Vagina (tissue), 2 donors: ENCODE measurements at places on chromosomes 12 and 14. TPM values are rescaled to one million over a fixed set of nuclear protein-coding genes. Genes with fewer than 3 reads are reported as not detected.

DNA sequence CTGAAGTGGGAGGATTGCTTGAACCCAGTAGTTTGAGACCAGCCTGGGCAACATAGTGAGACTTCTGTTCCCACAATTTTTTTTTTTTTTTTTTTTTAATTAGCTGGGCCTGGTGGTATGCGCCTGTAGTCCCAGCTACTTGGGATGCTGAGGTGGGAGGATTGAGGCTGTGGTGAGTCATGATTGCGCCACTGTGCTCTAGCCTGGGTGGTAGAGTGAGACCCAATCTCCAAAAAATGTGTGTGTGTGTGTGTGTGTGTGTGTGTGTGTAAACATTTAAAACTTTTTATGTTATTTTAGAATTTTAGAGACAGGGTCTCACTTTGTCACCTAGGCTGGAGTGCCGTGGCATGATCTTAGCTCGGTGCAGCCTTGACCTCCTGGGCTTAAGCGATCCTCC is 6.8 kb downstream of the PPP1R36 start:
- DNase-seq, result no peak
- H3K4me1 ChIP-seq, result no peaks in the 10 kb centered on the region
- H3K27ac ChIP-seq, result no peak overlapping the region
- H3K36me3 ChIP-seq, result no peaks in the 10 kb centered on the region
- no peak overlapping the region for H3K4me3 ChIP-seq
- no peaks in the 10 kb centered on the region for H3K27me3 ChIP-seq

- no peak for DNase-seq
- H3K4me3 ChIP-seq, result no peak overlapping the region
- no peaks in the 10 kb centered on the region for H3K36me3 ChIP-seq
- H3K27me3 ChIP-seq, result no peaks in the 10 kb centered on the region
- H3K4me1 ChIP-seq, result peaks cover 61% of the 10 kb centered on the region
Observed at GRCh38 chr14:100071545-100071944, 6.3 kb downstream of the EVL start.

- H3K27me3 ChIP-seq, result no peaks in the 10 kb centered on the region
- no peaks in the 10 kb centered on the region for H3K36me3 ChIP-seq
- no peak overlapping the region for H3K4me3 ChIP-seq
- no peaks in the 10 kb centered on the region for H3K4me1 ChIP-seq
Observed at GRCh38 chr12:105573574-105573973, 243.1 kb downstream of the C12orf75 start.

GRCh38 chr14:28656704-28657255 is 109.8 kb upstream of the FOXG1 start:
- DNase-seq, result no peak
- H3K4me1 ChIP-seq, result no peaks in the 10 kb centered on the region
- H3K4me3 ChIP-seq, result no peak overlapping the region
- H3K27ac ChIP-seq, result no peak overlapping the region

DNA sequence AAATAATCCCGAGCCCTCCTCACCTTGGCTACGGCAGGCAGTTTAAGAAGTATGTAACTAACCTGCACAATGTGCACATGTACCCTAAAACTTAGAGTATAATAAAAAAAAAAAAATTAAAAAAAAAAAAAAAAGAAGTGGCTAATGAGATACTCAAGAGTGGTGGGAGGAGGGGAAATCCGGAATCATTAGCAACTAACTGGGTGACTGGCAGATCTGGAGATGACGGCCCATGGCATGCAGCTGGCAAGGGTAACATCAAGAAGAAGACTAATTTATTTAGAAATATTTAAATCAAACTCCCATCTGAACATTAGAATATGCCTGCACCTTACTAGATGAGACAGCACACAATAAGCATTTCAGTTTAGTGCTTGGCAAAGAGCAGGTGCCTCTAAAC is 52.3 kb upstream of the TMCC3 start:
- peak overlapping the region; percentile 24 for H3K27ac ChIP-seq
- H3K36me3 ChIP-seq, result no peaks in the 10 kb centered on the region
- no peak overlapping the region for H3K4me3 ChIP-seq
- peaks cover 49% of the 10 kb centered on the region for H3K4me1 ChIP-seq
- no peaks in the 10 kb centered on the region for H3K27me3 ChIP-seq

DNA sequence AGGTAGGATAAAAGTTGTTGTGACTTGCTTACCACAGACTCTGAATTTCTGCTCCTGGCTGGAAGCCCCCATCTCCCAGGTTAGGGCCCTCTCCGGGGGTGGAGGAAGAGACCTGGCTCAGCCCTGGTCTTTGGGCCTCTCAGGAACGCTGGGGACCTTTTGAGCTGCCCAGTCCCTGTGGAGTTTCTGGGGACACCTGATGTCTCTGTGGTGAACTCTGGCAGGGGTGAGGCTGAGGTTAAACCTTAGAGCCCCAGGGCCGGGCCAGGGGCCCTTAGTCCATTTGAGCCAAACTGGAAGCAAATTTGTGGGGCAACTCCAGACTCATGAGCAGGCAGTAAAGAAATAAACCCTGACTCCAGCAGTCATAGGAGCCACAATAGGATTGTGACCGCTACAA is 112.1 kb downstream of the ADGRD1 start:
- no peak overlapping the region for H3K4me3 ChIP-seq
- no peaks in the 10 kb centered on the region for H3K36me3 ChIP-seq
- DNase-seq, result no peak
- H3K27ac ChIP-seq, result no peak overlapping the region

DNA sequence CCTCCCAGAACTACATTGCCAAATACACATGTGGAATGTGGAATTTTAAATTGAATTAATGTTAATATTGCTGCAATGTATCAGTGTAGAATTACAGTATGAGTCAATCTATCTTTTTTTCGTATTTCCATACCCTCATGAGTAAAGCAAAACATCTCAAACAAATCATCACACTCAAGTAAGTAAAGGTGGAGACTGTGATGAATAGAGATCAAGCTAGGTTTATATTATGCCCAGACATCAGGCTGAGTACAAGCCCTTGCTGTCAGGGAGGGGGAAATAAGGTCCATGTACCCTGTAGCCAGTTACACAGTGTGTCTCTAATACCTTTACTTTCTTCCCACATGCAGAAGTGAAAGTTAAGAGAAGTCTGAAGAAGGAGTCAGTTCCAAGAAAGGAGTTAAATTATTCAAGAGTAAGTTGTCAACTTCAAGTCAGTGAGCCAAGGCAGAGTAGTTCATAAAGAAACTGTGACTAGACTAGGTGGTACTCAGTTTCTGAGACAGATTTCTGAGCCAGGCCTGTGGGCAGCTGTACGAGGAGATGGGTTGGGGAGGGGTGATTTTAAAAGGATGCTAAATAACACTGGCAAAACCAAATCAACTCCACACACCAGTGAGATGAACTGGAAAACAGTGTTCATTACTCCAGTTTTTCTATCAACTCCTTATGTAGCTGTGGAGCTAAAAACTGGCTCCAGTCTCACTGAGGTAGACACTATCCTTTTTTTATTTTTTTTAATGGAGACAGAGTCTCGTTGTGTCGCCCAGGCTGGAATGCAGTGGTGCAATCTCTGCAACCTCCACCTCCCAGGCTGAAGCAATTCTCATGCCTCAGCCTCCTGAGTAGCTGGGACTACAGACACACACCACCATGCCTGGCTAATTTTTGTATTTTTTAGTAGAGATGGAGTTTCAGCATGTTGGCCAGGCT is 23.8 kb upstream of the STK38L start:
- no peaks in the 10 kb centered on the region for H3K4me1 ChIP-seq
- no peaks in the 10 kb centered on the region for H3K27me3 ChIP-seq
- DNase-seq, result no peak

- peaks cover 21% of the 10 kb centered on the region for H3K4me1 ChIP-seq
- H3K27me3 ChIP-seq, result no peaks in the 10 kb centered on the region
- no peak for DNase-seq
- no peak overlapping the region for H3K4me3 ChIP-seq
- no peak overlapping the region for H3K27ac ChIP-seq
Observed at GRCh38 chr14:85578930-85579329, 49.0 kb downstream of the FLRT2 start.

DNA sequence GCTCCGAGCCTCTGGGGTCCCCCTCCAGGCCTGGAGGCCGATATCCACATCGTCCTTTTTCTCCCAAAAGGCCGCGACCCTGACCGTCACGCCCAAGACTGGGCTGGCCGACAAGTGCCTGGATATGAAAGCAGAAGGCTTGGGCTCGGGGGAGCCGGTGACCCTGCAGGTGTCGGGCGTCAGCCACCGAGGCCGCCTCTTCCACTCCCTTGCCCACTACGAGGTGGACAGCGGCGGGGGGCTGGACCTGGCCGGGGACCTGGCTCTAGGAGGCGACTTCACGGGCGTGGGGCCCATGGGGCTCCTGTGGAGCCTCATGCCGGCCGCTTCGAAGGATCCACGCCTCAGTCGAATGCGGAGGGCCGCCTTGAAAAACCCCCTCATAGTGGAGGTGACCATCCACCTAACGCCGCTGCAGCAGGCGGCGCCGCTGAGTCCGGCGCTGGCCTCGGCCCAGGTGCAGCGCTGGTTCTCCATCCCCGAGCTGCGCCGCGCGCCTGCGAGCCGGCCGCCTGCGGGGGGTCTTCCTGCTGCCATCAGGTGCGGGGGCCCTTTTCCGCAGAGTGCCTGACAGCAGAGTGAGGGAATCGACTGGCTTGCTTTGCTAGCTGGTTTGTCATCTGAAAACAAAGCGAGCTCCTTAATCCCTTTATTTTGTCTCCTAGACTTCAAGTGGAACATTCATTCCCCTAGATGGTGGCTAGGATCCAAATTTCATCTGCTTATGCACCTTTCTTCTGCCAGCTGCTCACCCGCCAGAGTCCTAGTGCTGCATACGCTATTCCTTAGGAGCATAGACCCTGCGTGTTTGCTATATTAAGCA is 10.6 kb upstream of the DNAL1 start:
- no peak for DNase-seq
- H3K36me3 ChIP-seq, result no peaks in the 10 kb centered on the region
- H3K4me3 ChIP-seq, result peak overlapping the region; percentile 53
- H3K4me1 ChIP-seq, result peaks cover 10% of the 10 kb centered on the region
- H3K27ac ChIP-seq, result peak overlapping the region; percentile 34
- no peaks in the 10 kb centered on the region for H3K27me3 ChIP-seq

GRCh38 chr14:20657216-20658211 is 16.0 kb upstream of the OR6S1 start:
- H3K27me3 ChIP-seq, result no peaks in the 10 kb centered on the region
- peaks cover 6% of the 10 kb centered on the region for H3K4me1 ChIP-seq
- H3K36me3 ChIP-seq, result no peaks in the 10 kb centered on the region
- DNase-seq, result no peak
- no peak overlapping the region for H3K27ac ChIP-seq

- H3K4me3 ChIP-seq, result peak overlapping the region; percentile 2
- peaks cover 26% of the 10 kb centered on the region for H3K36me3 ChIP-seq
- peaks cover 100% of the 10 kb centered on the region for H3K4me1 ChIP-seq
- no peak for DNase-seq
Observed at GRCh38 chr12:6230321-6231110, 30.3 kb downstream of the CD9 start.

- peaks cover 32% of the 10 kb centered on the region for H3K4me1 ChIP-seq
- H3K4me3 ChIP-seq, result no peak overlapping the region
- no peak for DNase-seq
- no peaks in the 10 kb centered on the region for H3K27me3 ChIP-seq
Observed at GRCh38 chr12:93802698-93803423, 125.7 kb downstream of the CRADD start.

GRCh38 chr14:74858022-74858421 is 17.9 kb downstream of the PROX2 start:
- H3K27ac ChIP-seq, result no peak overlapping the region
- no peaks in the 10 kb centered on the region for H3K36me3 ChIP-seq
- no peaks in the 10 kb centered on the region for H3K27me3 ChIP-seq
- H3K4me1 ChIP-seq, result peaks cover 14% of the 10 kb centered on the region
- no peak for DNase-seq

DNA sequence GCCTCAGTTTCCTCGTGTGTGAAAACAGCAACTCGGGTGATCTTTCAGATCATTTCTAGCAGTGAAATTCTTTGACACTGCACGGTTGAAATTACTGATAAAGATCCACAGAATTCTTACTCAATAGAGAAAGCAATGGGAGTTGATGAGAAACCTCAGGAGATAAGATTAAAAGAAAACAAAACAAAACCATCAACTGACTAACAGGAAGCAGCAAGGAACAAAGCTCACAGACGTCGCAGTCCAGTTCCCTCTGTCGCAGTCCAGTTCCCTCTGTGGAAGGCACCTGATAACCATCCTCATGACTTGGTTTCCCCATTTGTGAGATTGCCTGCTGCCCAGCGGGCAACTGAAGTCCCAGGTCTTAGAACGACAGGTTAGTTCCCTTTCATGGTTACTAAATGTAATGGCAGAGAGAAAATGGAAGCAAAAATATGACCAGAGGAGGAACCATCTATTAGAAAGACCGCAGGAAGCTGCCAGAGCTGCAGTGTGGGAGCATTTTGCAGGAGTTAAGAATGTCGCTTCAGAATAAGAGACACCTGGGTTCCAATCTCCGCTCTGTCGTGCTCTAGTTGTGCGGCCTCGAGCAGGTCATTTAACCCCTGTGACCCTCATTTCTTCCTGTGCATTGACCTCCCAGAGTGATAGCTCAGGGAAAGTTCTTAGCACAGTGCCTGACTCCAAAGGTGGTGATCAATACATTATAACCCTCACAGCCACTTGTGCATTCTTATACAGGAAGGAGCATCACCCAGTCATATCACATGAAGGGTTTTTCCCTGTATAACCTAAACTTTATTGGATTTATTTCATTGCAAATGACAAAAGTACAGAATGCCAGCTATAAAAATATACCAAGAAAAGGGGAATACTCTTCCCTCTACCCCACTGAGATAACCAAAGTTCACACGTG is 5.1 kb upstream of the MED13L start:
- no peak for DNase-seq
- H3K4me3 ChIP-seq, result no peak overlapping the region
- no peaks in the 10 kb centered on the region for H3K4me1 ChIP-seq
- no peak overlapping the region for H3K27ac ChIP-seq

- H3K27ac ChIP-seq, result no peak overlapping the region
- H3K4me1 ChIP-seq, result peaks cover 40% of the 10 kb centered on the region
- no peak for DNase-seq
- H3K27me3 ChIP-seq, result no peaks in the 10 kb centered on the region
Observed at GRCh38 chr14:104140463-104141331, 2.3 kb downstream of the KIF26A start.

DNA sequence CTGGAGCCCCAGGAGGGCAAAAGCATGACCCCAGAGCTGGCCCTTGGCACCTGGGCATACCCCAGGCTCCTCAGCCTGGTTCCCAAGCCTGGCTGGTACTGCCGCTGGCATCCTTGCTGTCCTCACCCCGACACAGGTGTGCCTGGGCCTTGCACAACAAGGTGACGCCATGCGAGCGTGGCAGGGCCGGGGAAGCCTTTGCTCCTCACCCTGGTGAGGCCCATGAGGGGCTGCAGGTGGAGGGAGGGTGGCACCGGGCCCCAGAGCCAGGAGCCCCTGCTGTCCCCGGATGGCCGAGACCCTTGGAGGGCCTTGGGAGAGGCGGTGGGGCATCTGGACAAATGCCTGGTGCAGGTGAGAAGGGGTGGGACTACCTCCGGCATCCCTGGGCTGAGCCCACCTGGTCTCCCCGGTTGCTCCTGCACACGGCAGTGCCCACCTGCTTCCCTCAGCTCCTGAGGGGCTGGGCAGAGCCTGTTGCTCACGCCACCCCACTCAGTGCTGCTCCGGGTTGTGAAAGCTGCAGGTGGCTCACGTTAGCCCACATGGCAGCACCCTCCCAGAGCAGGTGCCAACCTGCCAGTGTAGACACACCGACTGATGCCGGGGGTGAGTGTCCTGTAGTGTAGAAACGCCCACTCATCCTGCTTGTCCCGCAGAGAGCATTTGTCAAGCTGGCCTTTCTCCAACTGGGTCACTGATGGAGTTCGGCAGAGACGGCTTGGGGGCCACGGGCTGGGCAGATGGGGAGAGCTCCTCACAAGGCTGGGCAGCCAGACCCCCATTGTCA is 24.6 kb upstream of the KIF26A start:
- H3K27ac ChIP-seq, result no peak overlapping the region
- no peak for DNase-seq
- no peaks in the 10 kb centered on the region for H3K36me3 ChIP-seq
- no peak overlapping the region for H3K4me3 ChIP-seq

Gene STXBP6
- 4.4 TPM for total RNA-seq
